Kidney capillary endothelial cell (primary cell): ENCODE measurements at places on chromosomes 2 and 18.
A peak's percentile ranks its signal among the peaks of the same experiment; 100 is the strongest.

DNA sequence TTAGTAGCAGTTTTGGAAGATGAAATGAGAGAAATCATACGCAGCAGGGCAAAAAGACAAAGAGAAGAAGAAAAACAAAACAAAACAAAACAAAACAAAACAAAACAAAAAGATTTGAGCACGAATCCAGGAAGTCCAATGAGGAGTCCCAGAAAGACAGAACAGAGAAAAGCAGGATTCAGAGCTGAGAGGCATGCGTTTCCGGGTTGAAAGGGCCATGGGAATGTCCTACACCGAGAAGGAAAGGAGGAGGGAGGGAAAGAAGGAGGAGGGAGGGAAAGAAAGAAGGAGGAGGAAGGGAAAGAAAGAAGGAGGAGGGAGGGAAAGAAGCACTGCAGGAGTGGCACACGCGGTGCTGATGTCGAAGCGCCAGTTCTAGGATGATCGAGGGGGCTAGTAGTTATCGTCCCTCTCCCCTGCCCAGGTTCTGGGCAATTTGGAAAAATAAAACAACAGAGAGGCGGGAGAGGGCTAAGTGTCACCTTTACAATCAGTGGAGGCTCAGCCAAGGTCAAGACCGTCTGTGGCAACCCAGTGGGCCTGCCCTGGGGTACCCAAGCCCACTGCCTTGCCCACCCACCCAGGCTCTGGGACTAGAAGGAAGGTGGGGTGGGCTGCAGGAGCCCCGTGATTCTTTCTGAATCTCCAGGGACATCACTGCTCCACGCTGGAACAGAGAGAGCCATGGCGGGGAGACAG, 68.4 kb downstream of the TWIST2 start:
- no peak for DNase-seq

GRCh38 chr18:79200546-79201268, 131.5 kb downstream of the ATP9B start:
- peak; percentile 7 for DNase-seq

- no peak for DNase-seq
These were observed 43.3 kb upstream of the SETBP1 start for GRCh38 chr18:44637210-44638033.

GRCh38 chr2:134711692-134712091, 7.1 kb downstream of the TMEM163 start:
- DNase-seq = no peak
